Foreskin fibroblast (primary cell): ENCODE measurements at places on chromosomes 5 and 9.
A peak's percentile ranks its signal among the peaks of the same experiment; 100 is the strongest.

GRCh38 chr9:16254674-16255073, 615.8 kb downstream of the BNC2 start:
- DNase-seq = no peak

GRCh38 chr9:136399176-136400037, 563 bp downstream of the SNAPC4 start:
- peak; percentile 62 for DNase-seq

DNA sequence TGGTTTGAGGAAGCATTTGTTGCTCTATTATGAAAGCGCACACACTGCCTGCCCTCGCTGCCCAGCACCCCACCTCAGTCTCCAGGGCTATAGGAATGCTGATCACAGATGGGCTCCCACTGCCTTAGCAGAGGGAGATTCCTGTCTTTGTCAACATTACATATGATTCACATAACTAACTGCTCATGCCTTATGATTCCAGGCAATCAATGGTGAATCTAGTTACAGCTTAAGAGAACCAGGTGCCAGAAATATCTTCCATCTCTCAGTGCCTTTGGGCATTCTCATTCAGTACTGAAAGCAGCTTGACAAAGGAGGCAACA, 458.9 kb upstream of the C9orf72 start:
- DNase-seq = no peak

DNA sequence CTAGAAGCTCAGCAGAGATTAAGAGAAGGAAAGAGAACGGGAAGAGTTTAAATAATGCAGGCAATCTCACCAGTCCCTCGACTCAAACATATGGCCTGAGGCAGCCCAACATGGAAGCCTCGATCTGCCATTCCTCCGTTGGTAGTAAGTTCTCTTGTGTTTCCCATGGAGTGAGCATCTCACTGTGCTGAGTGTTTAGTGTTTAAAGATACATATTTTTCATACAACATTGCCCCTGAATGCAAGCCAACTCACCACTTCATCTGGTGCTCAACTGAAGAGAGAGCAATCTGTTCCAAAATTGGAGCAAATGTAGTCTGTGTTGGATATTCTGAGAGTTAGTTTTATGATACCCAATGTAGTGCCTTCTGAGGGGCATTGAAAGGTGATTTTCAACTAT, 171.5 kb upstream of the ATP10B start:
- no peak for DNase-seq

DNA sequence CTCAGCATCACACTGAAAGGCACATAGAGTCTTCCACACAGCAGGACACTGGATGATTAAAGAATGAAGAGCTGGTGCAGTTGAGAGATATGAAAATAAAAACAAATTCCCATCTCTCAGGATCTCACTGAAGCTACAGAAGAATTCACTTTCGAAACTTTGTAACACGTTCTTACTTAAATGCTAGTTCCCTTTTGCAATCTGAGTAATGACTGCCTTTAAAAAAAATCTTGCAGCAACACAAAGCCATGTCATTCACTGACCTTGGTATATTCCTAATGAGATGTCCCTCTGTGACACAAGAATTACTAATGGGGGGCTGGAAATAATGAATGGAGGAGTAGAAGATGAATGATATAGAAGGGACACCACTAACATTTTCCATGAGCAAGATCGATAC, 201.8 kb downstream of the GLIS3 start:
- no peak for DNase-seq

DNA sequence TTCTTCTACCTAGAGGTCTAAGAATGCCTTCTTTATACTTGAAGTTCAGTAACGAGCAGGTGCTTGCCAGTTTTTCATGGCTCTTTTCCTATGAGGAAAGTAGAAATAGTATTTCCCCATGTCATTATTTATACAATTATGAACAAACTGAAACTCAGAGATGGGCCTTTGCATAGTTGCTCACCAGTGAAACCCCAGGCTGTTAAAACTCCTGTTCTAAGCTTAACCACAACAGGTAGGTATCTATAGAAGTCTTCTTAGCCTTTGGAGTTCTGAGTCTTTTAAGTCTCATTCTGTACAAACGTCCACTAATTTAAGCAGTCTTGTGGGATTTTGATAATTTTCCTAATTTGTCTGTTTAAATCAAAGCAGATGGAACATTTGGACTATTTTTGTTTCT, 90.1 kb downstream of the STARD4 start:
- no peak for DNase-seq

DNA sequence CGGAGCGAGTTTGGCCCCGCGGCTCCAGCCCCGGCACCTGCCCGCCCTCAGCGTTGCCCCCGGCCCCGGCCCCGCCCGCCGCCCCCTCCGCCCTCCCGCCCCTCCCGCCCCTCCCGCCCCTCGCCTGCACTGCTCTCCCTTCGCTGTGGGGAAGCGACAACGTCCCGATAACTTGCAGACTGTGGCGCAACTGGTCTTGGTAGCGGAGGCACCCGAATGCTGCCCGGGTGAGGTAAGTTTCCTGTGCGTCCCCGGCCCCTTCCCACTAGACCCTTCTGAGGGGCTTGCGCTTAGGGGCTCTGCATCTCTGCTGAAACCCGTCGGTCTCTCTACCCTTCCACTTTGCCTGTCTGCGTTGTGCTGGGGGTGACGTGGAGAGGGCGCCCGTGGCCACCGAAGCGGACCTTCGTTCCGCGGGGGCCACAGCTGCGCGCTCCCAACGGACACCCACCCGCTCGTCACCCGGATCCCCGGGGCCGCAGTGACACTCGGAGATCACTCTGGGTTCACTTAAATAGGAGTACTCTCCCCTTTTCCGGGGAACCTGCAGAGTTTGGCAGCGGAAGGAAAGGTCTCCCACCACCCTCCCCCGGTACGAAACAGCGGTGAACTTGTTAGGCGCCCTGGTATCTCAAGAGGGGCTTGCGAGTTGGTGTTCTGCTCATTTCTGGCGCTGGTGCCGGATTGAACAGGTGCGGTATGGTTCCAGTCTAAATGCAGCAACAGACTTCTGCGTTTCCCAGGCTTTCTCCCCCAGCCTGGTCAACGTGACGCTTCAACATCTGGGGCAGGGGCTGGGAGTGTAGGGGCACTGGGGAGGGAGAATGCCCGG, 707 bp downstream of the PIP5K1B start:
- no peak for DNase-seq

DNA sequence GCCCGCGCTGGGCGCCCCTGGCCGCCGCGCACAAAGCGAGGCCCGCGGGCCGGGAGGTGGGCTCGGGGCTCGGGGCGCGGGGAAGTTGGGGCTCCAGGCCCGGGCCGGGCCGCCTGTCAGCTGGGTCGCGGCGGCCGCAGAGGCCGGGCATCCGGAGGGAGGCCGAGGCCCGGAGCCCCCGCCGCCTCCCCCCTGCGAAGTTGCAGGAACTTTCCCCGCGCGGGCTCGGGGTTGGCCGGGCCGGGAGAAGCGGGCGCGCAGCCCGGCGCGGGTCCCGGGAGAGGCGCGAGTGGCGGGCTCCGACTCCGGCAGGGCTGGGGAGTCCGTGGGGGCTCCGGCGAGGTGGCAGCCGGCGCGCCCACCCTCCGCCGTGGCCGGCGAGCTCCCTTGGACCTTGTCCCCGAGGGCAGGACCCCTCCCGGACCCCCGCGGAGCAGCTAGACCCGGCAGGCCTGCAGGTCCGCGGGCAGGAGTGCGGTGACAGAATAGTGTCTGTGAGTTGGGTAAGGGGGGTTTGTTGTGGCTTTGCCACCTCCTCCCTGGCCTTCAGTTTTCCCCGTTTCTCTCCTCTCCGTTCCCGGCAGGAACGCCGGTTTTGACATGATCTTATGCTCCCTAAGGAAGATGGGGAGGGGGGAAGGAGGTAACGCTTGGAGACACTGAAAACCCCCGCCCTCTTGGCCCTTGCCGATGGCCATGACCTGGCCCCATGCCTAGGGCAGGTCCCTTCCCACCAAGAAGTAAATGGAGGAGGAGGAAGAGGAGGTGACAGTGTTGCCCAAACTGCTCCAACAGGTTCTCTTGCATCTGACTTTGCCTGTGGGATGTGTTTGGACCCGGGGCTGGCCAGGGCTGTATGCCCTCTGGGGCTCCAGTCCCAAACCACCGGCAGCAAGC, 942 bp downstream of the PHF2 start:
- no peak for DNase-seq

DNA sequence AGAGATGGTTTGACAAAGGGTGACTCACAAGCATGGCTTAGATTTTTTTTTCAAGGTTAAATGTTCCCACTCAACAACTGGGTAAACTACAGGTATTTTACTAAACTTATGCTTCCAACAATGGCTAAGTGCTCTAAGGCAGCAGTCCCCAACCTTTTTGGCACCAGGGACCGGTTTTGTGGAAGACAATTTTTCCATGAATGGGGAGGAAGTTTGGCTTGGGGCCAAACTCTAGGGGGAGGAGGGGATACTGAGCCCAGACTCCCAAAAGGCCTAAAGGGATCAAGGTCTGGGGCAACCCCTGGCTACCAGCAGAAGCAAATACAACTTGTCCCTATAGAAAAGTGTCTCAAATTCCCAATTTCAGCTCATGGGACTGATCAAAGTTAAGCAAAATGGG, 32.0 kb upstream of the HSD17B3 start:
- no peak for DNase-seq

- no peak for DNase-seq
These were observed 3.1 kb downstream of the SMARCA2 start for GRCh38 chr9:2018162-2018643.

- no peak for DNase-seq
These were observed 11.0 kb downstream of the RNF145 start for GRCh38 chr5:159198063-159199036.

GRCh38 chr5:1820381-1820780, 19.2 kb downstream of the NDUFS6 start:
- DNase-seq = no peak

GRCh38 chr9:71544464-71544863, 223.8 kb downstream of the CEMIP2 start:
- no peak for DNase-seq

DNA sequence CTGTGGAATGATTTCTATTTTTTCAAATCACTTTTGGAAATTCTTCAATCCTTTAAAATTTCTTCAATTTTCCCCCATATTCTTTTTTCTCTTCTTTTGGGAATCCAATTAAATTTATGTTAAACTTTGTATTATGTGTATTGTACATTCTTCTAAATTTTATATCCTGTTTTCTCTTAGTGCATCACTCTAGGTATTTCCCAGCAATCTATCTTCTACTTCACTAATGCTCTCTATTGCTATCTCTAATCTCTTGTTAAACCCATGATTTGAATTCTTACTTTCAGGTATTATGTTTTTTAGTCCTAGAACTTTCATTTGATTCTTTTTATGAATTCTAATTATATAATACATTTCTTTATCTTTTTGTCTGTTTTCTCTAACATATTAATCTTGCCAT, 23.4 kb upstream of the SLC24A2 start:
- no peak for DNase-seq

DNA sequence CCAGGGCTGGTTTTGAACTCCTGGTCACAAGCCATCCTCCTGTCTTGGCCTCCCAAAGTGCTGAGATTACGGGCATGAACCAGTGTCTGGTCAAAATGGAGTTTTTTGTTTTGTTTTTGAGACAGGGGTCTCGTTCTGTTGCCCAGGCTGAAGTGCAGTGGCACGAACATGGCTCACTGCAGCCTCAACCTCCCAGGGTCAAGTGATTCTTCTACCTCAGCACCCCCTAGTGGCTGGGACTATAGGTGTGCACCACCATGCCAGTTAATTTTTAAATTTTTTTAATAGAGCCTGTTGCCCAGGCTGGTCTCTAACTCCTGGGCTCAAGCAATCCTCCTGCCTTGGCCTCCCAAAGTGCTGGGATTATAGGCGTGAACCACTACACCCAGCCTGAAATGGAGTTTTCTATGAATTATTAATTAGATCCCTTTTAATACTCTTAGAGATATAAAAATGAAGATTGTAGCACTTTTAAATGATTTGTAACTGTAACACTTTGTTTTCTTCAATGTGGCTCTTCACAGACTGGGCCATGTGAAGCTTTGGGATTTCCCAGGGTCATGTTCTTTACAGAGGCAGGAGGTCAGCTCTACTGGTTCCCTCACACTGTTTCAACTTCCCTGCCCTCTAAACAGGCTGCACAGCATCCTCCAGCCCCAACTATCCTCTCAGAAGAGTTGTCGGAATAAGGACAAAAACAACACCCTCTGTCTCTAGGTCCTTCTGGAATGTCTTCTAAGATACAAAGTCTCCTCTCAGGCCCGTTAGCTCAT, 32.7 kb upstream of the SPARC start:
- peak; percentile 72 for DNase-seq

DNA sequence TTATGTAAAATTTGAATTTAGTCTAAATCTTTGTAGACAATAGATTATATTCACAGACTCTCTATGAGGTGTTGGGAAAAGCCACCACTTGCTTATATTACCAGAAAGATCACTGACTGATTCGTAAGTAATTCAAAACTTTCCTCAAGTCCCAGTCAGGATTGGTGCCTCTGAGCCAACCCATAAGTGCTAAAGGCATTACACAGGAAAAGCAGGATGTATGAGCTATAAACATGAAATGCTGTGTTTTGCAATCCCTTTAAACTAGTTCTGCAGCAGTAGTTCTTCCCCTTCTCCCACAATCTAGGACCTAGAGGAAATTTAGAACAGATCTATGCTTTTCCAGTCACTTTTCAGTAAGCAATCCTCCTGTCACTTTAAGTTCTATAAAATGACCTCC, 48.0 kb downstream of the SHLD3 start:
- DNase-seq = peak; percentile 75

DNA sequence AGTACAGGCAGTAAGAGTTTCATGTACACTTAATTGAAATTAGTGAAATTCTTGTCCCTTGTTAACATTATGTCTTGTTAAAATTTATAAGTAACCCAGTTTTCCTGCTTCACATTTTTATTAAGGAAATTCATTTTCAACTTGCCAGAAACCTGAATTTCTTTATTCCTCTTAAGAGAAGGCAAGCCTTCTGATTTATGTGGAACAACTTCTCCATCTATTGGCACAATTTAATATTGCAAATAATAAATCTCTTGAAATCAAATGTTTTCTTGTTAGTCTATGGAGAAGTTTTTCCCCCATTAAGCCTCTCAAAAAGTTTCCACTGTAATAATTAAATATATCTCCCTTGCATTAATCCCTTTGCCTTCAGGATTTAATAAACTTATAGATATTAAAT, 33.8 kb upstream of the ACO1 start:
- peak; percentile 11 for DNase-seq

GRCh38 chr9:79477955-79478771, 93.6 kb upstream of the TLE4 start:
- DNase-seq = no peak

DNA sequence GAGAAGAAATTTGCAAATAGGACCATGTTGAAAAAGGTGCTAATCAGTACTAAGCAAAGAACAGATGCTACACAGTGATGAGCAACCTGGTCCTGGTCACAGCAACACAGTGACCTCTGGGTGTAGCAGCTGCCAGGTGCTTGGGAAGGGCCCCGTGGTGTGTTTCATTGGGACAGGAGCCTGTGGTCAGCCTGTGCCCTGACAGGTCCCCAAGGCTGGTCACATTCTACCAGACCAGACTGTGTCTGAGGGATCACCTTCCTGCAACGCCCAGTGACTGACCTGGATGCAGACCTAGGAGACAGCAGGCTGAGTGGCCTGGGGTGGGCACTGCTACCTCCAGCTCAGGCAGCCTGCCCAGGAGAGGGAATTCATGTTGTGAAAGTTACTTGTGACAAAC, 54.8 kb upstream of the FAM120AOS start:
- no peak for DNase-seq

- no peak for DNase-seq
These were observed 38.8 kb upstream of the SHB start for GRCh38 chr9:38107811-38108304.

- peak; percentile 70 for DNase-seq
These were observed 1.6 kb downstream of the ANXA6 start for GRCh38 chr5:151155775-151156506.
